Neural crest cell (in vitro differentiated cells): ENCODE measurements at places on chromosomes 2 and 18.

DNA sequence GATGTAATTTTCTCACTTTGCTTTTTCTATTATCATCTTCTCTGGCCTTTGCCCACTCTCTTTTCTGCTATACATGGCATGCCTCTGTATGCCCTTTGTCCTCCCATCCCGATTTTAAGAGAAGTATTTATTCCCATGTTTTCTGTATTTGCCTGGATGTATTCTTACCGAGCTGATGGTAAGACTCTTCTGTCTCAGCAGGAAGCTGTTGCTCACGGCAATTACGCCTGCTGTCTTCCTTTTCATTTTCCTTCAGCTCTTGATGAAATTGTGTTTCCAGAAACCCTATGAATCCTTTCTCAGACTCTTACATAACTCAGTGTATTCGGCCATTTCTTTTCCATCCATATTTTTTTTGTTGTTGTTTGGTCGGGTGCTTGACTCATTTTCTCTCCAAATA is 121.6 kb downstream of the SP3 start:
- no peak for DNase-seq

DNA sequence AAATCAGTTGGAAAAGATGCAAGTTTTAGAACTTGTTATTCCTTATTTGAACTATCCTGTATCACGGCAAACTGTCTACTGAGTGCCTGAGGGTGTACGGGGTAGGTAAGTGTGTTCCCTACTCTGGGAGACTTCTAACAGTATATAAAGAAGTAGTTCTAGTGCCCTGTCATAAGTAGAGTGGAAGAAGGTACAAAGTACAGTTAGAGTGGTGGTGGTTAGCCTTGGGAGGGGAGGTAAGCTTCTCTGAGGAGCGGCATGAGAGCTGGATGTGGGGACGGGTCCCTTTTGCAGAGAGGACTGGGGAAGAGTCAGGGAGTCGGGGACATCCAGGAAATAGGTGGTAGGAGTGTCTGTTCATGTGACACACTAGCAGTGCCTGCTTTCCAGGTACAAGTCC is 48.5 kb downstream of the DGKD start:
- DNase-seq, result no peak

DNA sequence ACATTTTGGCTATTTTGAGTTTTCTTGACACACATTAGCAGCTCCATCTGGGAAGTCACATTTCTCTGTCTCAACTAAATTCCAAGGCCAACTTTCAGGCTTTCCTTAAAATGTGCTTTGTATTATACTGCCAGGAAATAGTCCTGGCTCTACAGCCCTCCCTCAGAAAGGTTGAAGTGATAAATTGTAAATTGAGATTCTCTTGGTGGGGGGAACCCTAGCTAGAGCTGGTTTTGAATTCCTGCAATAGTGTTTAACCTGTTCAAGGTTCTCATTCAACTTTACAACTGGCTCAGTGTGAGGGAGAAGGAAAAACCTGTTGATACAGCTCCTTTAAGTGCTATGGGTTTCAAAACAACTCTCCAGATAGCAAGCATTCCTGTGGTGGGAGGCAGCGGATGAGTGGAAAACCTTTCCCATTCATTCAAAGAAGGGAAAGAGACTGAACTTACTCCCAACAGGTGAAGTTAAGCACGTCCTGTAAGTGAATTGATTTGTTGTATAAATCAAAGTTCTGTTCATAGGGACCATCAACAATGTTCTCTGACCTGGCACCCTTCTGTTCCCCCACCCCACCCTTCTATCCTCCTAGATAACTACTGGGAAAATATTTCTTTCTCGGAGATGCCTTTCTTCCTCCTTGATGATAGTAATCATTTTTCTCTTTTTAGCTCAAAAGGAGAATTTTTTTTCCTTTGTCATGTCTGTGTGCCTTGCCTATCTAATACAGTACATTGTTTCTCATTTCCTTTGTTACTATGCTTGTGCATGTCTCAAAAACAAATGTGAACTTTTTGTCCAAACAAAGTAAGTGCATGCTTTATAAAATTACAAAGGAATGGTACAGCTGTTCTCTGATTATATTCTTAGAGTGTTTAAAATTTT is 44.2 kb upstream of the SLC39A10 start:
- DNase-seq, result no peak

DNA sequence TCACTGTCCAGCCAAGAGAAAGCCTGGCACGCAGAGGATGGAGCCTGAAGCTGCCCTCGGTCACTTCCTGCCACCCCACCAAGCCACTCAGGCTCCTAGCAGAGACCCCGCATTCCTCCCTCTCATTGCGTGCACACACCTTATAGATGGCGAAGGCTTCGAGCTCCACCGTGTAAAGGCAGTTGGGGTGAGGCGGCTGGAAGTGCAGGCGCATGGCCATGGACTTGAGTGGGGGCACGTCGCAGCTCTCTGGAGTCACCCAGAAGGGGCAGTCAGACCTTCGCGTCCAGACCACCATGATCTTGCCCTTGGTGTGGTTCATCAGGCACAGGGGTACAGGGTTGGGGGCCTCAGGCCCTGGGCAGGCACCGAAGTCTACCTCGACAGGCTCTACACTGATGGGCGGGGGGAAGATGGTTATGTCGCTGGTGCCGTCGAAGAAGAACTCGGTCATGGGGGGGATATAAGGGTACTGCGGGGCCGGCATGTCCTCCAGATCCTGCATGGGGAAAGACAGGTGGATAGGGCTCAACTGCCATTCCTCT is 13.7 kb downstream of the CFAP65 start:
- no peak for DNase-seq

DNA sequence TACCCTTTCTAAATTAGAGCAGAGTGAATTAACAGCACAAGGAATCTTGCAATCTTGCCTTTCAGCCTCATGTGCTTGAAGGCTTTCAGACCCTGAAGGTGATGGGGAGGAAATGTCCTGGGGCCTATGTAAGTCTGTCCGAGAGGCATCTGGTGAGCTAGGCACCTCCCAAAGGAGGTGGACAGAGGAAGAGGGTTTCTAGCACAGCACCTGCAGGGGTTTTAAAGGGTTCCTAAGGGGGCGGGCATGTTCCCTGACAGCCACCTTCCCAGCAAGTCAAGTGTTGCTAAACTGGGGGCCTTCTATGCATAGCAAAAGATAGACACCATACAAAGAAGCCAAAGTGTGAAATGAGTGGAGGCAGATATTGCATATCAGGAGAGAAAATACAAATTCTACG is 88.5 kb downstream of the CDH2 start:
- DNase-seq, result no peak

DNA sequence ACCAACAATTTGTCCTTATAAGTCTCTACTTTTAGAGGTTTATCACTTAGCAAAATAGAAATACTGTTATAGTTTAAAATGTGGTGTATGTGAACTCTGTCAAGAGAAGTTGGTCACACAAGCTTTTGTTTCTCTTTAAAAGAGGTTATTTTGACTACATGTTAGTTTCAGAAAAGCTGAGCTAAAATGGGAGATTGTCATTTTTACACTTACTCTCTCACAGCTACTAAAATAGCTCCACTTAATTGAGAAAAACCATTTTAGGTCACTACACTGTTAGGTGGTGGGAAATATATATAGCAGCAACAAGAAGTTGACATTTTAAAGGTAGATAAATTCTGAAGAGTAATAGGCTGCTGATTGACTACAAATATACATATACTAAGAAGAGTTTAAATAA is 161.5 kb upstream of the KCNJ3 start:
- DNase-seq, result no peak

DNA sequence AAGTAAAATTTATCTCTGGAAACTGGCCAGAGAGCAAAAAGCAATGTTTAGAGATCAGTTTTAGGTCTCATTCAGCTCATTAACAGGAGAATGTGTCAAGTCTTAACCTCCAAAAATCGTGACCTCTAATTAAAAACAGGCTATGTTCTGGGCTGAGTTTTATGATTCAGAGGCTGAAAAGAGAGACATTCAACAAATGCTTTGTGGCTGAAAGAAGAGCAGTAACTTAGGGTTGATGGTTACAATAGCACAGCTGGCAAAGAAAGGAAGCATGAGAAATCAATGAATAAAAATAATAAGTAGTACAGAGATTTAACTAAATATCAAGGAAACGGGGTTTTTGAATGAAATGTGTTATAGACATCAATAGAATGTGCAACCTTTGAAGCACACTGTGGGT is 13.1 kb downstream of the TGIF1 start:
- DNase-seq, result no peak

- no peak for DNase-seq
Observed at GRCh38 chr2:67036444-67036843, 360.7 kb upstream of the ETAA1 start.

- DNase-seq, result no peak
Observed at GRCh38 chr2:24203029-24203786, 28.4 kb downstream of the FAM228A start.

GRCh38 chr2:28293416-28293815 is 99.2 kb upstream of the FOSL2 start:
- DNase-seq, result no peak

DNA sequence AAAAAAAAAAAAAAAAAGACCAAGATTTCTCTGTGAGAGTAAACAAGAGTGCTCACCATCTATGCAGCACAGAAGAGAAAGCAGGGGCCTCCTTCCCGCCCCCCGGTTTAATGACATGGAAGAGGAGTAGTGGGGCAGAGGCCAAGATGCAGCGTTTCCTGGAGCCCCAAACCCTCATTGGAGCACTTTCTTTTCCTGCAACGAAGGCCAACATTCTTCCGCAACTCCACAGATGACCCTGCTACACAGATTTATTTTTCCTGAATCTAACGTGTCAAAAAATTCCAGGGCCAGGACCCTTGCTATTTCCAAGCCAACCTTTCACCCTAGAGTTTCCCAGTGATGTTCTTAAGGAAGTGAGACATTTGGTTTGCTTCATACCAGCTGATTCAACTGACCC is 189.6 kb downstream of the MIB1 start:
- DNase-seq, result no peak

DNA sequence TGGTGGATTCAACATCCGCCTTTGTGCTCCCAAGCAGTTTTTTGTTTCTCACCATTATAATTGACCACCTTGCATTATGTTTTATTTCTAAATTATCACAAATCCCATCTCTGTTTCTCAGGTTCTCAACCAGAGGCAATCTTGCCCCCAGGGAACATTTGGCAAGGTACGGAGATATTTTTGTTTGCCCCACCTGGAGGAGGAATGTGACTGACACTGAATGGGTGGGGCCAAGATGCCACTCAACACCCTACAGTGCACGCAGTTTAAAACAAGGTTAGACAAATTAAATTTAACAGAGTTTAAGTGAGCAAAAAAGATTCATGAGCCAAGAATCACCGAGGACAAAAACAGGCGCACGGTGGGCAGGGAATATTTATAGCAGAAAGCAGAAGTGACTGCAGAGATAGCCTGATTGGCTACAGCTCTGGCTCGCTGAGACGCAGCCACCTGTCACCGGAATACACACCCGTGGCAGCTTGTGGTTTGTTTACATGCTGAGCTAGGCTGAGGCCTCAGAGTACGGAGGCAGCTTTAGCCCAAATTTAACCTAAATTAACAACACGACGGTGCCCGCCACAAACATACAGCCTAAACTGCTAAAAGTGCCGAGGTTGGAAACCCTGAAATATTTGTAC is 150.0 kb upstream of the ALKAL2 start:
- no peak for DNase-seq

DNA sequence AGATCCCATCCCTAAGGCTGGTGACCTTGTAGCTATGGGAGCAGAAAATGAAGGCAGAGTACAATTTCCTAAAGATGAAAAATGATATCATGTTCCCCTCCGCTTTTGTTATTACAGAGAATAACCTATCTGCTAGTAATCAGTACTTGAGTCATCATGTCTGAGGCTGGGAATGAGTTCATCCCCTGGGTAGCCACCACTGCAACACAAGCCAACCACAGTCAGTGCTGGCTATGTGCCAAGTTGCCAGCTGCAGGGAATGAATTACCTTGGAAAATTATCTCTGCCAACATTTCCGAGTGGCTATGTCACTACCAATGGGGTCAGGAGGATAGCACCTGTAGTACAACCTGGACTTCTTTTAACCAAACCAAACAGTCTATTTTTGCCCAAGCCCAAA is 1094.7 kb upstream of the DDX18 start:
- no peak for DNase-seq

DNA sequence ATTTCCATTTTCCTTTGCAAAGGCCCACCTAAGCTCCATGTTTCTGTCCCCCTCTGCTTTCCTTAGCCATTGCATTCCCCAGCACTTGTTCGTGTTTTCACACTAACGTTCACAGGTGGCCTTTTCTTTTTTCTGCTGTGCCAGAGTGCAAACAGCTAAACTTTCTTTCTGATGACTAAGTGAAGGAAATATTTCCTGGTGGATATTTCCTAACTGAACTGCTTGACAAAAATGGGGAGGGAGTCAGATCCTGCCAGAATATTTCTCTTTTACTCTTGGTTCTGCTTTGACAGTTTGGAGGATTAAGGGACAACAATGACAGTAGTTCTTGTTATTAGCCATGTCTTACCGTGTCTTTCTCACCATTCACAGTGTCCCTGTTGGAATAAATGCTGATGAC is 344.0 kb downstream of the ARHGAP15 start:
- DNase-seq, result no peak

DNA sequence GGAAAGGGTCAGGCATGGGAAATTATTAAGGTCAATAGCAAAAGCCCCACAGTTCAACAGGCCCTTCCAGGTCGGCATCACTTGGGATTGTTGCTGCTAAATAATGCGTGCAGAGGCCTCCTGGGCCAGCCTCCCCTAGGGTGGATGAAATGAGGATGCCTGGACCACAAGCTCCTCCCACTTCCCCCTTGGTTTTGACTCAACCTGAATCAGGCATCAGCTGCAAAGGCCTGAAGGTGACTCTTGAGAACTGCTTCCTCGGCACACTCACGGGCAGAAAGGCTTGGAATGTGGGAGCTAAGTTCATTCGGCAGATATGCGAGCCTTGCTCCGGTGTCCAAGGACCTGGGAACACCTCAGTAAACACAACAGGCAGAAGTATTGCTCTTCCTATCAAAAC is 69.3 kb downstream of the MBP start:
- no peak for DNase-seq

DNA sequence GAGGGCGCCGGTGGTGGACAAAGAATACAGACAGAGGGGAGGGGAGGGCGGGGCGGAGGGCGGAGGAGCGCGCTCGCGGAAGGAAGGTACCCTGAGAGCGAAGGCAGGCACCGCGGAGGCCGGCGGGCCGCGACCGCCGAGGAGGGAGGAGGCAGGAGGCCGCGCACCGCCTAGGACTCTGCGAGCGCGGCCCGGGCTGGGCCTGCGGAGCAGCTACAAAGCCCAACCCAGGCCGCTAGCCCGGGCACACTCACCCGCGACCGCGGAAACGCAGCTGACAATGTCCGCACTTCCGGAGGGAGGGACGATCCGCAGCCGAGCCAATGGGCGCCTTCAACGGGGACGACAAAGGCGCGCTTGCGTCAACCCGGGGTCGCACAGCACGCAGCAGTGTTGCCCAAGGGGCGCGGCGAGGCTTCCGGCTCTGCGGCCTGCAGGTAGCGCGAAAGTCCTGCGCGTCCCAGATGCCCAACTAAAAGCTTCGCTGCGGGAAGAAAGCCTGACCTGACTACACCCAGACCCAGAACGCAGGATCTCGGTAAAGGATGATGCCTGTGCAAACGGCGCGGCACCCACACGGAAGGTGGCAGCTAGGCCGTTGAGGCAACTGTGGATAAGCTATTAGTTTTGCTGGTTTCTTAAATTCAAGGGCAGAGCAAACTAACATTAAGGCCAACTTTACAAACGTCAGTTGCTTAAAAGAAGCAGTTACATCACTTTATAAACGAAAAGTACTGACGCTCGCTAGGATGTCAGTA is at the start of gene C18orf32:
Gene C18orf32 (minus strand): TSS at position 282 of the 758 bp plus-strand sequence. CDS start 3,486 bp downstream, outside the sequence.
- DNase-seq, result peak; percentile 92

GRCh38 chr2:201696151-201696659 is 2.2 kb downstream of the MPP4 start:
- DNase-seq, result no peak

- DNase-seq, result no peak
Observed at GRCh38 chr2:238379096-238379810, 47.5 kb upstream of the ASB1 start.
